Right hindlimb (tissue), 1 donor: ENCODE measurements at places on chromosomes 2 and 18.
A peak's percentile ranks its signal among the peaks of the same experiment; 100 is the strongest.

GRCh38 chr18:23703057-23703986 lies 14.1 kb downstream of the LAMA3 start:
- DNase-seq = no peak

GRCh38 chr18:71665131-71665530 lies 879.0 kb downstream of the CBLN2 start:
- DNase-seq = no peak

DNA sequence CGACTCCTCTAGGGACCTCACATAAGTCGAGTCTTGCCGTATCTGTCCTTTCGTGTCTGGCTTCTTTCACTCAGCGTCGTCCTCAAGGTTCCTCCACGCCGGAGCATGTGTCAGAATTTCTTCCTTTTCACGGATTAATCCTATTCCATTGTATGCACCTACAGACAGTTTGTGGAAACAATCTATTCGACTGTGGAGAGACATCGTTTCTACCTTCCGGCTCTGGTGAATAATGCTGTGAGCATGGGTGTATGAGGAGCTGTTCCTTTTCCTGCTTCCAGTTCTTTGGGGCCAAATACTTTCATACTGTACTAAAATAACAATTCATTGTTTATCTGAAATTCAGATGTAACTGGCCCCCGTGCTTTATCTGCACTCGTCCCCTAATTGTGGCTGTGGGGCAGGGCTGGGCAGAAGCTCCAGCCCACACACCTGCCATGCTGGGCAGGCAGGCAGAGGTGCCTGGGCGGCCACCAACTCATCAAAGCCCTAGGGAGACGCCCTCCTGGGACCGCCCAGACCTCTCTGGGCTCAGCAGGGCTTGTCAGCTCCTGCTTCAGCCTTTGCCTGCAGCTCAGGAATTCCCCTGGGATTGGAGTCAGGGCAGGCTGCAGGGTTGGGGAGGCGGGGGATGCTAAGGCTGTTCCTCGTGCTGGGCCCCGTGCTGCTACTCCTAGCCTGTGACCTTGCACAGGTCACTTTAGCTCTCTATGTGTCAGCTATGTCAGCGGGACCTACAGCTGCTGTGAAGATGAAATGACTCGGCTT lies 14.5 kb downstream of the GPC1 start:
- DNase-seq = no peak

GRCh38 chr18:14943486-14943885 lies 195.5 kb downstream of the ANKRD30B start:
- DNase-seq = no peak

DNA sequence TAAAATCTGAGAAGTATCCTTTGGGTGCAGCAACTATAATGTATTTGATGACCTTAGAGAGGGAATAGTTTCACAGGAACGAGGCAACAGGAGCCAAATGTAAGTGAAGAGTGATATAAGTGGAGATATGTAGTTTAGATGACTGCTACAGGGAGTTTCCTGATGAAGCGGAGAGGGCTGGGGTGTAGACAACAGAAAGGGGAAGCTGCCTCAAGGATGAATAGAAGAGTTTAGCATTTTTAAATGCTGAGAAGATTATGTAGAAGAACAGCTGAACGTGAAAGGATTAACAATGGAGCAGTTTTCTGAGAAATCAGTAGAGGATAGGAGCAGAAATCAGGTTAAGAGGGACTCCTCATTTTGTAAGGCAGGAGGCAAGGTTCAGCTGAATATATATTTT lies 133.3 kb downstream of the LCLAT1 start:
- no peak for DNase-seq

DNA sequence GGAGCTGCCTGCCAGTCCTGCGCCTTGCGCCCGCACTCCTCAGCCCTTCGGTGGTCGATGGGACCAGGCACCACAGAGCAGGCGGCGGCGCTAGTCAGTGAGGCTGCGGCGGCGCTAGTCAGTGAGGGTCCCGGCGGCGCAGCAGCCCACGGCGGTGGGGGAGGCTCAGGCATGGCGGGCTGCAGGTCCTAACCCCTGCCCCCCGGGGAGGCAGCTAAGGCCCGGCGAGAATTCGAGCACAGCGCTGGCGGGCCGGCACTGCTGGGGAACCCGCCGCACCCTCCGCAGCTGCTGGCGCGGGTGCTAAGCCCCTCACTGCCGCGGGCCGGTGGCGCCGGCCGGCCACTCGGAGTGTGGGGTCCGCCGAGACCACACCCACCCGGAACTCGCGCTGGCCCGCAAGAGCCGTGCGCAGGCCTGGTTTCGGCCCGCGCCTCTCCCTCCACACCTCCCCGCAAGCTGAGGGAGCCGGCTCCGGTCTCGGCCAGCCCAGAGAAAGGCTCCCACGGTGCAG lies 867.4 kb downstream of the DSC3 start:
- no peak for DNase-seq

DNA sequence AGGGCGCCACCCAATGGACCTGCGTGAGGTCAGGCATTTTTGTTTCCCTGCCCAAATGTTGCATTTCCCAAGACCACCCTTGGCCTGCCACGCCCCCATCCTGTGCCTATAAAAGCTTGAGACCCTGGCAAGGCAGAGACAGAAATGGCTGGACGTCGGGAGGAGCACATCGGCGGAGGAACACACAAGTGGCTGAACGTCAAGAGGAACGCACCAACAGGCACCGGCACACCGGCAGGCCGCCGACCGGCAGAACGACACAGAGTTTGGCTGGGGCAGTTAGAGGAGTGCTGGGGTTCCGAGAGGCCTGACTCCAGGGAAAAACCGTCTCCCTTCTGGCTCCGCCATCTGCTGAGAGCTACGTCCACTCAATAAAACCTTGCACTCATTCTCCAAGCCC lies 35.9 kb downstream of the DCDC2C start:
- DNase-seq = no peak

DNA sequence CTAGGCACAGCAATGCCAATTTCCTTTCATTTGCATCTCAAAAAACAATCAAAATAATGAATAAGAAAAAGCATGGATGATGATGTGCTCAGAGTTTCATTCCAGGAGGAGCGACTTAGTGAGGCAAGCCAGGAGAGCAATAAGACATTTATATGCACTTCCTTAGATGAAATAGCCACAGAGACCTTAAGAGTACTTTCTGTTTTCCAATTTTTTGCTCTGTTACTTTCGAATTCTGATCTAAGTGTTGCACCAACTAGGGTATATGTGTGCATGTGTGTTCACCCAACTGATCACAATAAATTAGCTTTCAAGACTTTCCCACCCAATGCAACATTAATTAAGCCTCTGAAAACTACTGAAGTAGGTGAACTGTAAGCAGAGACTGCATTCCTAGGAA lies 709 bp downstream of the RAB27B start:
- no peak for DNase-seq

GRCh38 chr2:46850742-46851141 lies 64.9 kb downstream of the MCFD2 start:
- DNase-seq = peak; percentile 66

GRCh38 chr18:27491772-27492171 lies 306.7 kb upstream of the CHST9 start:
- no peak for DNase-seq
